ENCODE measurements at places on chromosomes 4 and X. TPM values are rescaled to one million over a fixed set of nuclear protein-coding genes. Genes with fewer than 3 reads are reported as not detected.

The GNRHR gene
- not detected for total RNA-seq

GRCh38 chr4:42638993-42639392 lies 17.9 kb downstream of the ATP8A1 start:
- no peaks in the 10 kb centered on the region for H3K27me3 ChIP-seq
- H3K36me3 ChIP-seq = no peaks in the 10 kb centered on the region
- no peak overlapping the region for H3K27ac ChIP-seq
- DNase-seq = no peak
- no peak overlapping the region for H3K4me3 ChIP-seq

DNA sequence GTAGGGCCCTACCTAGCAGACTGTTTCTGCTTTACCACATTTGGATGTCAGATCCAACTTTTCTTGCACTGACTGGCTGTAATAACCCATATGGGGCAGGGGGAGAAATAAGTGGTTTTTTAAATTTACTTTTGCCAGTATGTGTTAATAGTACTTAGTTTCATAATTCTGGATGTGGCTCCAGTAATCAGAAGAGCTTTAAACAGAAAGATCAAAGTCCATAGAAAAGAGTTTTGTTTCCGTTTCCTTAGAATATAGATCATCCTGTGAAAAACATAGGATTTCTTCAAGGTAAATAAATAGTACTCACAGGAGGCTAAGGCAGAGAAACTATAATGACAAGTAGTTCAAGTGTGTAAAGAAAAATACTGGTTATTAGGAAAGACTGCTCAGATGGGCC lies 85.6 kb downstream of the SLC39A8 start:
- no peaks in the 10 kb centered on the region for H3K27me3 ChIP-seq
- H3K27ac ChIP-seq = no peak overlapping the region
- H3K4me1 ChIP-seq = peaks cover 3% of the 10 kb centered on the region
- H3K4me3 ChIP-seq = no peak overlapping the region

DNA sequence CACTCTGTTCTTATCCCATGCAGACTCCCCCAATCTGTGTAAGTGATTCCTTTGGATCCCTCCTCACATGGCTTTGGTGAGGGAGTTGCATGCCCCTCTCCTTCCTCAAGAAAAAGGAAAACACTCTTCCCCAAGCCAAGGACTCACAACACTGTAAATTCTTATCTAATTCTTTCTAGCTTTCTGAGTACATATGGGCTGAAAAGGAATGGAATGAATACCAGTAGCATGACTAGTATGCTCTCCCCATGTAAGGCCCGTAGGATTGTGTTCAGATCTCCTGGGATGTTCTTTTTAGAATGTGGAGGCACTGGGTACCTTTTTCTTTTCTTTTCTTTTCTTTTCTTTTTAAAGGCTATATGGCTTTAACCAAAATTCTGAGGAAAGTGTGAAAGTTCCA lies 17.0 kb upstream of the MAGED1 start:
- no peaks in the 10 kb centered on the region for H3K36me3 ChIP-seq
- DNase-seq = no peak
- H3K27me3 ChIP-seq = no peaks in the 10 kb centered on the region

DNA sequence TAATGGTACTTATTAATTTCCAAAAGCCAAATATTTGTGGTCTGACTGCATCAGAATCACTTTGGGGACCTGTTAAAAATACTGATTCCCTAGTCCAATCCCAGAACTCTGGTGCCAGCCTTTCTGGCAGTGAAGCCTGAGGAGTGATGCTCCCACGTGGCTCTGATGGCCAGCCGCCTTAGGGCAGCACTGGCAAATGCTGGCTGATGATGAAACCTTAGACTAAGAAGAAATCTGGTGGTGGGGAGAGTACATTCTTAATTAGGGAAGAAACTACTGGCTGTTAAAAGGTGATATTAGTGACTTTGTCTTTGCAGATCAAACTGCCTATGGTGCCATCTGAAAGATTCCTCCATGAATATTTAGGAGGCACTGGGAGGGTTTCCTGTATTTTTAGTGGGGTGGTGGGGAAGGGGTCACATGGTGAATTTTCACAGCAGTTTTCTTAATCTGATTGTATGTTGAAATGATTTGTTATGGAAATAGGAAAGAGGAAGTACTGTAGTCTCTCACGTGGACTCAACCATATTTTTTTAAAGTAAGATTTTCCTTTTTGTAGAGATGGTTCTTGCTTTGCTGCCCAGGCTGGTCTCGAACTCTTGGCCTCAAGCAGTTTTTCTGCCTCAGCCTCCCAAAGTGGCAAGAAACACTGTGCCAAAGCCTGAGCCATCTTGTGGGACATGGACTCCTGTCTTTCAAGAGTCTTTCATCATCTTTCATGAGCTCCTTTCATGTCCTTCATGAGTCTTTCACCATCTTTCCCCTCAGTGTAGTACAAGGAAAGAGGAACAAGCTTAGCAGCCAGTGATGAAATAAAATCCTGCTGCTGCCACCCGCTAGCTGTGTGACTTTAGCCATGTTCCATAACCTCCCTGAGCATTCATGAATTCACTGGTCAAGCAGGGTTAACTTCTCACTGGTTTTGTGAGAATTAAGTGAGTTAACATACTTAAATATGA lies 90.8 kb downstream of the ZNF330 start:
- no peaks in the 10 kb centered on the region for H3K4me1 ChIP-seq
- no peak for DNase-seq
- no peaks in the 10 kb centered on the region for H3K36me3 ChIP-seq
- no peak overlapping the region for H3K27ac ChIP-seq

DNA sequence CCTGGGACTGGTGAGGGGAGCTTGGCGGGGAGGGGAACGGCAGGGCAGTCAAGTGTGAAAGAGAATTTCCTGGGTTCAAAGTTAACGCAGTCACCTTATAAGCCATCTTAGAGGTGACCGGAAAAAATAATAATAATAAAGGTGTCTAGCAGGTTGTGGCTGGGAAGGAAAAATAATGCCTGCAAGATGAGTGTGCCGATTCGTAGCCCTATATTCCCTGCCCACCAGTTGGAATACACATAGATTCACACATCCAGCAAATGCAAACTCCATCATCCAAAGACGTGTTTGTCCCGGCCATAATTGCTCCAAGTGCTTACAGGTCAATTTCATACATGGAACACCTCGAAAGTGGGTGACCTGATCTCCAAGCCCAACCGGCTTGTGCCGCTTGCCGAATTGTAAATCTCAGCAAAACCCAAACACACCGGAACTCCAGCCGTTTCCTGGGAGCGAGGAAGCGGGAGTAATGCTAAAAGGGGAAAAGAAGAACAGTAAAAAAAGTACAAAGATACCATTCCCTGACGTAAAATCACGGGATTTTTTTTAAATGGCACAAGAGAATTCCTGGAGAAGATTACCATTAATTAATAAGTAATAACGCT lies 1.3 kb upstream of the FAT1 start:
- peak overlapping the region; percentile 93 for H3K4me3 ChIP-seq
- H3K4me1 ChIP-seq = peaks cover 20% of the 10 kb centered on the region
- H3K27me3 ChIP-seq = no peaks in the 10 kb centered on the region
- DNase-seq = no peak

DNA sequence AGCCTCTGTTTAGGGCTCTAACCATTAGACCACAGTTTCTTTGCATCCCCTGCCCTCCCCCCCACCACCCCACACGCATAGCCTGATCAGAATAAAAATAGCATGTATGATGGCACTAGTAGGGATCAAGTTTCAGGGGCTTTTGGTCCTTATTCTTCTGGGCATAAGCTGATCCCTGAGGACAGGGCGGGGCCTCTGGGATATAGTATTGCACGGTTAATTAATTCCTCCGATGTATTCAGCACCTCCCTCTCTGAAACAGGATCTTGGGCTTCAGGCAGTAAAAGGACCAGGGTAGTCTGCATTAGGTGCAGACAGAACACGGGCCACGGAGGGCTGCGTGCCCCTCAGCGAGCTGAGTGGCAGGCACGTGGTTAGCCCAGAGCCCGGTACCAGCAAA lies 57.1 kb downstream of the ELF4 start:
- H3K27me3 ChIP-seq = no peaks in the 10 kb centered on the region
- DNase-seq = no peak
- no peak overlapping the region for H3K4me3 ChIP-seq
- no peaks in the 10 kb centered on the region for H3K4me1 ChIP-seq
- peaks cover 22% of the 10 kb centered on the region for H3K36me3 ChIP-seq

GRCh38 chr4:4361883-4362282 lies 25.0 kb upstream of the NSG1 start:
- DNase-seq = no peak
- no peaks in the 10 kb centered on the region for H3K27me3 ChIP-seq
- H3K27ac ChIP-seq = no peak overlapping the region
- no peaks in the 10 kb centered on the region for H3K36me3 ChIP-seq
- no peaks in the 10 kb centered on the region for H3K4me1 ChIP-seq
- no peak overlapping the region for H3K4me3 ChIP-seq

DNA sequence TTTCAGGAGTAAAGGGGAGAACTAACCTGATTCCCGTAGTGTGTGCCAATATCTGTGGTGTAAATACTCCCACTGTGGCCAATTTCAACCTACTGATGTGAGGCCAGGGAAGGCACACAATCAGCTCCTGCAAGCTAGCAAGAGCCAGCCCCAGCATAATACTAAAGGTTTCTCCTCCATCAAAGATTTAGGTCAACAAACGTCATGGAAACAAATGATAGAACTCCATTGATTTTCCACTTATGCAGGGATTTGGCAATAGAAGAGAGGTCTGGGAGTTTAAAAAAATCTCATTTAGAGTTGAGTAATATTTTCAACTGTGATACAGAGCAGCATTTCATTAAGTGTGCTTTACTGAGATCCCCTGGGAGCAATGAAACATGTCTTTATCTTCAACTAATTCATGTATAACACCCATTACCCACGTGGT lies 15.8 kb upstream of the VEGFD start:
- DNase-seq = no peak
- no peaks in the 10 kb centered on the region for H3K36me3 ChIP-seq
- no peak overlapping the region for H3K4me3 ChIP-seq
- H3K27me3 ChIP-seq = no peaks in the 10 kb centered on the region

DNA sequence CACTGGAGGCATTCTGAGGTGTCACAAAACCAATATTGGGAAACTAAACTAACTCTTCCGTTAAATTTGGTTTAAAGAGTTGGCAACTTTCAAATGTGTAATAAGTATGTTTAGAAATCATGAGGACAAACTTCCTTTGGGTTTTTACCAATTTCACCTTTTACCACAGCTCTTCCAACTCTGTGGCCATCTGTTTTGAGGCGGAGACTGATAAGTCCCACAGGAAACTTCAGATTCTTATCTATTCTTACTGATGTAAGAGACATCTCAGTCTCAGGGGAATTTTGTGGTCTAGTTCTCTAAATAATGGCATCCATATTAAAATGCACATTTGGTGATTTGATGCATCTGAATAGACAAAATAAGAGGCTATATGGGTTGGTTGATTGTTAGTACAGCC lies 229.2 kb upstream of the AFF2 start:
- H3K4me1 ChIP-seq = no peaks in the 10 kb centered on the region
- H3K27ac ChIP-seq = no peak overlapping the region
- no peaks in the 10 kb centered on the region for H3K27me3 ChIP-seq
- H3K4me3 ChIP-seq = no peak overlapping the region

The CRMP1 gene
- 0.28 TPM for total RNA-seq

- H3K4me1 ChIP-seq = no peaks in the 10 kb centered on the region
- no peaks in the 10 kb centered on the region for H3K27me3 ChIP-seq
- H3K4me3 ChIP-seq = no peak overlapping the region
- no peaks in the 10 kb centered on the region for H3K36me3 ChIP-seq
These were observed 486.7 kb upstream of the MAGEB2 start for GRCh38 chrX:29728639-29729038.

The CSAG3 gene
- 0.26 TPM for total RNA-seq

- H3K36me3 ChIP-seq = no peaks in the 10 kb centered on the region
- no peaks in the 10 kb centered on the region for H3K27me3 ChIP-seq
- no peak overlapping the region for H3K27ac ChIP-seq
- no peak overlapping the region for H3K4me3 ChIP-seq
- no peak for DNase-seq
These were observed 26.4 kb upstream of the PGM2 start for GRCh38 chr4:37799941-37800554.

- H3K27me3 ChIP-seq = no peaks in the 10 kb centered on the region
- H3K4me1 ChIP-seq = peaks cover 16% of the 10 kb centered on the region
- no peak for DNase-seq
- H3K4me3 ChIP-seq = no peak overlapping the region
- H3K27ac ChIP-seq = peak overlapping the region; percentile 61
- peaks cover 6% of the 10 kb centered on the region for H3K36me3 ChIP-seq
These were observed 127.8 kb downstream of the UBE2K start for GRCh38 chr4:39825741-39826231.

- H3K4me1 ChIP-seq = no peaks in the 10 kb centered on the region
- no peaks in the 10 kb centered on the region for H3K36me3 ChIP-seq
- no peak for DNase-seq
- peaks cover 15% of the 10 kb centered on the region for H3K27me3 ChIP-seq
- no peak overlapping the region for H3K4me3 ChIP-seq
These were observed 27.4 kb downstream of the HOPX start for GRCh38 chr4:56653461-56654237.

The NAP1L3 gene
- 0.49 TPM for total RNA-seq

GRCh38 chrX:79573760-79574159 lies 206.6 kb upstream of the ITM2A start:
- H3K27me3 ChIP-seq = no peaks in the 10 kb centered on the region
- no peak for DNase-seq
- no peaks in the 10 kb centered on the region for H3K4me1 ChIP-seq
- H3K36me3 ChIP-seq = no peaks in the 10 kb centered on the region
- no peak overlapping the region for H3K27ac ChIP-seq
- no peak overlapping the region for H3K4me3 ChIP-seq

The CCDC160 gene
- total RNA-seq = not detected

DNA sequence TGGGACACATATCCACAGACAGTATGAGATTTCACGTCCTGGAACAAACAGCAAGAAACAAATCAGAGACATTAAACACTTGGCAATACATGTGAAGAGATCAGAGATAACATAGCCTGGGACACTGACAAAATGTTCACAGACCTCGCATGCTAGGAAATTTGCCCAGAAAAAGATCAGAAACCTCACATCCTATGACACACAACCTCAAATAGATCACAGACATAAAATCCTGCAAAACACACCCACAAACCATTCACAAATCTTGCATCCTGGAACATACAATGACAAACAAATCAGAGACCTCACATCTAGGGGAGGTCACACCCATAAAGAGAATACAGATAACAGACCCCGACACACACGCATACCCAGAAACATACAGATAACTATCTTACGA lies 18.0 kb downstream of the SUV39H1 start:
- DNase-seq = no peak
- H3K27ac ChIP-seq = no peak overlapping the region
- H3K4me3 ChIP-seq = no peak overlapping the region

The PAGE2 gene
- total RNA-seq = not detected

- H3K4me3 ChIP-seq = no peak overlapping the region
These were observed 33.0 kb downstream of the GSTCD start for GRCh38 chr4:105741548-105741947.

GRCh38 chrX:12579311-12579710 lies 211.9 kb upstream of the PRPS2 start:
- H3K27ac ChIP-seq = no peak overlapping the region
- no peaks in the 10 kb centered on the region for H3K27me3 ChIP-seq
